Activated CD8-positive, alpha-beta memory T cell treated with anti-CD3 and anti-CD28 coated beads, Interleukin-2, amount 50 U/mL, for 4 hours (primary cell): ENCODE measurements at places on chromosomes 7 and 10.
A peak's percentile ranks its signal among the peaks of the same experiment; 100 is the strongest.

GRCh38 chr10:106301146-106301545 lies 863.4 kb downstream of the SORCS1 start:
- DNase-seq = no peak

DNA sequence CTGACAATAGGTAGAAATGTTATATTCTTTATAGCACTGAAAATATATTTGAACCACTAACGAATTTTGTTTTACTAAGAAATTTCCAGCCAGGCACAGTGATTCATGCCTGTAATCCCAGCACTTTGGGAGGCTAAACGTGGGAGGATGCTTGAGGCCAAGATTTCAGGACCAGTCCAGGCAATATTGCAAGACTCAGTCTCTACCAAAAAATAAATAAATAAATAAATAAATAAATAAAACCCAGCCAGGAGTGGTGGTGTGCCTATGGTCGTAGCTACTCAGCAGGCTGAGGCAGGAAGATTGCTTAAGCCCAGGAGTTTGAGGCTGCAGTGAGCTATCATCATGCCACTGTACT lies 39.8 kb downstream of the PIP4K2A start:
- DNase-seq = no peak

- DNase-seq = no peak
Measured at GRCh38 chr7:43163885-43164284, 51.4 kb downstream of the HECW1 start.

DNA sequence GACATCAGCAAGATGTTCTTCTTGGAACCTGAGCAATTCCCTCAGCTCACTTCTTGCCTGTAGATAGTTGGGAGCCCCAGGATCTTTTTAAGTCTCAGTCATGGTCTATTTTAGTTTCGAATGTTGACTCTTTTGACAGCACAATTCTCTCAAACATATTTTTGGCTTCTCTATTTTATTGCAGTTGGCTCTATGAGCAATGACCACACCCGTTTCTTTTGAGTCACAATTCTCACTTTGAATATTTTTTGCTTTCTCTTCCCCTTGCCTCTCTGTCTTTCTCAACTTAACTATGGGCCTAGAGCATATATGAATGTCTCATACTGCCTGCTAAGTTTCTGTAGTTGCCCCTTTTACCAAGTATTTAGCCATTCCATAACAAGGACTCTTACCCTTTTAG lies 222.8 kb downstream of the PTN start:
- DNase-seq = no peak

- DNase-seq = no peak
Measured at GRCh38 chr7:67359900-67360299, 363.3 kb downstream of the TYW1 start.

DNA sequence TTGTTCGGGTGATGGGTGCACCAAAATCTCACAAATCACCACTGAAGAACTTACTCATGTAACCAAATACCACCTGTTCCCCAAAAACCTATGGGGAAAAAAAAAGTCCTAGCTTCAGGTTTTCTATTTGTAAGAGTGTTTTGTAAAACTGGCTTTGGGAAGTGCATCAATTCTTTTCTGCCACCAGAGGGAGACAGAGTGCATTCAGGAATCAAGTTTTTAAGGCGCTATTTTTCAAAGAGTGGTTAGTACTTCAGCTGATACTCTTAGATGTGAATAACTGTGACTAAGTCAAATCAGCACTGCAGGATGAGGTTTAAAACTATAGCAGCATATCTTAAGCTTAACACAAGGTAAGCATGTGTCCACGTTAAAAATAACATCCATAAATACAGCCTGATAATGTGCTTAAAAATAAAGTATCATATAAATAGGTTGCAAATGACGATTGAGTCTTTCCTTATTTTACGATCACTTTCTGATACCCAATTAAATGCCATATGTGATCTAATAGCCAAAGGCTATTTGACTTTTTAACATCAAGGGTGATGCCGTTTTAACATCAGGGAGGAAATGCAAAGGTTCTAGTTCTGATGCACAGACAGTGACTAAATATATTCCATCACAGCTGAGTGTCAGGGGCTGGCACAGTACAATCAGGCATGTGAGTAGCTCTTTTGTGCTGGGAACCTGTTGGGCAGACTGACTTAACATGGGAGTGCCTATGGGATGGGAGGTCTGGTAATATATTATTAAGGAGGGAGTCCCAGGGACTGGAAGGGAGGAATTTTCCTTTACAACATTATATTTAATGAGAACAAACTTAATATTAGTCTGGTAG lies 10.6 kb upstream of the LYZL2 start:
- no peak for DNase-seq

DNA sequence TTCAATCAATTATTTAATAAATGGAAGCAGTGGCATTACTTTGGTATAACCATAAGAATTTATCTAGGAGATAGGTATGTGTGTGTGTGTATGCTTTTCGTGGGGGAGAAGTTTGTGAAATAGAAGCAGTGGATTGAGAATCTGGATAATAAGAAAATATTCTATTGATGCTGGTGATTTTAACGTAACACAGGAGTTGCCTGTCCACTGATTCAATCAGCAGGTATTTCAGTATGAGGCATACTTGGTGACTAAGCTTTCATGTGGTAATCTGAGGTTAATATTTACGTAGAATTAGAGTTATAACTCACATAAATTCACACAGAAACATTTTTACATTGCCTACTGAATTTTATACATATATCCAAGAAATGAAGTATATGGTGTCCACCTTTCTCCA lies 568.0 kb downstream of the ZWINT start:
- no peak for DNase-seq

DNA sequence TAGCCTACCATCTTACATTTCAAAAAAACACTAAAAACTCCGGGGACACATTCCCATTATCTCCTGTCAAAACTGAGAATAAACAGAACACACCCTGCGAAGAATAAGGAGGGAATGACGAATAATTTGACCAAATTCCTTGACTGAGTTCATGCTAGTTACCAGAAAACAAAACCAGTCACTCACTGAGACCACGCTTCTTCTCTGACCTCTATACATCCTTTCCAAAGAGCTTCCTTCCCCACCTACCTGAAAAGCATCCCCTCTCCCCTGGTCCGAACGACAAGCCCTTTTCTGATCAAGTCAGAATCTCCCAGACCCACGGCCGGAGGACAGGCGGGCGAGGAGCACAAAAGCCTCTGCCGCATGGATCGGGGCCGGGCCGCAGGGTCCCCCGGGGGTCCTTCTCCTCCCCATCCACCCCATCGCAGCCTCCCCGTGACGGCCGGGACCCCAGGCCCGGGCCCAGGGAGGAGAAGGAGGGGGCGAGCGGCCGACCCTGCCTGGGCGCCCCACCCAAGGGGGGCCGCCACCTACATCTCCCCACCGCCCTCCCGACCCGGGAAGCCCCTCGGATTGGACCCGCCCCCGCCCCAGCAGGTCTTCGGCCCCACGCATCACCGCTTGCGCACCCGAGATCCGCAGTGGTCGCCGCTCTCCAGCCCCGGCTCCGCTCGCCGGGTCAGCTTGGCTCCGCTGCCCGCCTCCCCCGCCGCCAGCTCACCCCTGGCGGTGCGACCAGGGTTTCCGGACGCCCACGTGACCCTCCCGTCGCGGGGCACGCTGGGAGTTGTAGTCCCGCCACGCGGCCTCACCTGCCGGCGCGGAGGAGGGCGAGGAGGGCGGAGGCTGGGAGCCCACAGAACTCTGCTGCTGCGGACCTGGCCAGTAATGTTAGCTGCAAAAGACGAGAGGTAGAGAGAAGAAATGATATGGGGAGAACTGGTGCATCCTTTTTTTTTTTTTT lies at the start of gene SLC37A3:
Gene SLC37A3 (minus strand): TSS at position 747 of the 967 bp plus-strand sequence. CDS start 16,004 bp downstream, outside the sequence.
- DNase-seq = peak; percentile 90

DNA sequence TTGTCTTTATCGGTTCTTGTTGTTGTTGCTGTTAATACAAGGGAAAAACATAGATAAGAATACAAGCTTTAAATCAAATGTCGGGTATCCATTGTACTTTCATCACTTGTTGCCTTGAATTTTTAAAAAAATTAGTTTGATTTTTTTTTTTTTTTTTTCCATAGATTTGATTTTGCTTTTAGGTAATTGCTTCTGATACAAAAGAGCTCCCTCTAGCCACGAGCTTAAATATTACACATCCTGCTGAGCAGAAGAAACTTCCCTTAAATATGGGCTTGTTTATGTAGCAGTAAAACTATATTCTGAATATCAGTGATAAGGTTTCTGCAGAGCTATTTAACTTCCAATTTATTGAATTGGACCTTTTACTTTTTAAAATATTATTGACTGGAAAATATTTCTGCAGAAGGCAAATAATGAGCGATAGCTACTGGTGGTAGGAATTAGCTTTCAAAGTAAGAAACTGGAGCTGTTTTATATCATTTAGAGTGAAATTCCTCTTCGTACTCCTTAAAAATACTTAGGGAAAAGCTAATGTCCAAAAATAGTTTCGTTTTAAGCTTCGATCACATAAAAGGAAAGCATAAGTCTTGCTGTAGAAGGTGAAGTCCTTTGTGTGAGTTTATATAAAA lies 216.9 kb downstream of the POLR1F start:
- DNase-seq = no peak

- no peak for DNase-seq
Measured at GRCh38 chr7:55651057-55651456, 78.8 kb upstream of the VOPP1 start.

DNA sequence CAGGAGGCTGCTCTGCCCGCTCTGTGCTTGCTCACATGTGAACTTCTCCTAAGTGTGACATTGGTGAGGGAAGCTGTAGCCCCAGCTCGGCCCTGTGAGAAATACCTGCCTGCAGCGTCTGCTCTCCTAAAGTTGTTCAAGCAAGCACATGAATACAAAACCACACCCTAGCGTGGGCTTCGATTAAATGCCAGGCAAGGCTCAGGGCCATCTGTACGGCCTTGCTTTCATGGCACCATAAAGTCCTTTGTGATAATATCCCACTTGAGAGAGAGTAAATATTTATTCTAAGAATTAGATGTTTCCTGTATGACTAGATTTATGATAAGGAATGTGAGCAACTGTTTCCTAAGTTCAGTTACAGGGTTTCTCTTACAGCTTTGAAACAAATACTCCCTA lies 262.8 kb upstream of the KLF14 start:
- no peak for DNase-seq
